ENCODE measurements at places on chromosomes 16 and 17.

- DNase-seq: no peak
Measured at GRCh38 chr17:18859256-18859655, 1.3 kb downstream of the PRPSAP2 start.

DNA sequence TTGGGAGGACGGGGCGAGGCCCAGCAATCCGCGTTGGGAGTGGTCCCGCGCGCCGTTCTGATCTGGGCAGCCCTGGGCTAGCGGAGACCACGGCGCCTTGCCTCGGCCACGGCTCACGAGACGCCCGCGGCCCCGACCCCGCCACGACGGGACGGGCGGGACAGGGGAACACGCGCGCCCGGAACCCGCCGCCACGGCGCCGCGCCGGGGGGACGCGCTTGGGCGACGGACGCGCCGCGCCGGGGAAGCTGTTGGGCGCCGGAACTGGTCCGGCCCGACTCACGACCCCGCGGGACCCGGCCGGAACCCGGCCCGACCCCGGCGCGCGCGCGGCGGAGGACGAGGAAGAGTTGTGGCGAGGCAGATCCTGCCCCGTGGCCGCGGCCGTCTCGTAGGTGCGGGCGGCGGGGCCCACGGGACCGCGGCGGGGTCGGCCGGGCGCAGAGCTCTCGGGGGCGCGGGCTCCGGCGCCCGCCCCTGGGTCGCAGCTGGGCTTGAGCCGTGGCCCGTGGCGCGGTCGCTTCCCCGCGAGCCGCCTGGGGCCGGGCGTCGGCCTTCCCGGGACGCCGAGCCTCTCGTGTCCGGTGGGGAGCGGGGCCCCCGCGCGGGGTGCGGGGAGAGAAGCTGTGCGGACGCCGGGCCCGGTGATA is at the start of gene ACSF3:
TSS of gene ACSF3 (plus strand) at position 251 of the 650 bp plus-strand sequence. CDS start 6,830 bp downstream, outside the sequence.
- peak; percentile 76 for DNase-seq

- DNase-seq: no peak
Measured at GRCh38 chr17:15408803-15409202, 58.6 kb downstream of the CDRT4 start.

- no peak for DNase-seq
Measured at GRCh38 chr17:45948498-45948880, 50.6 kb upstream of the STH start.

GRCh38 chr16:57527027-57527426 is 9.3 kb downstream of the CCDC102A start:
- DNase-seq: no peak
